ENCODE measurements at places on chromosomes 2 and 18. TPM values are rescaled to one million over a fixed set of nuclear protein-coding genes. Genes with fewer than 3 reads are reported as not detected.

UNC80 gene
- total RNA-seq = not detected

SERPINB3 gene
- not detected for total RNA-seq

IL37 gene
- total RNA-seq = not detected

MAP2 gene
- total RNA-seq = 0.78 TPM

ABCA12 gene
- under 0.01 TPM for total RNA-seq

TTC31 gene
- 12.9 TPM for total RNA-seq
